Right forelimb (tissue), 1 donor: ENCODE measurements at places on chromosomes 2 and 18.

GRCh38 chr2:109386004-109386695 lies 227.6 kb downstream of the SEPTIN10 start:
- DNase-seq, result peak; percentile 21

DNA sequence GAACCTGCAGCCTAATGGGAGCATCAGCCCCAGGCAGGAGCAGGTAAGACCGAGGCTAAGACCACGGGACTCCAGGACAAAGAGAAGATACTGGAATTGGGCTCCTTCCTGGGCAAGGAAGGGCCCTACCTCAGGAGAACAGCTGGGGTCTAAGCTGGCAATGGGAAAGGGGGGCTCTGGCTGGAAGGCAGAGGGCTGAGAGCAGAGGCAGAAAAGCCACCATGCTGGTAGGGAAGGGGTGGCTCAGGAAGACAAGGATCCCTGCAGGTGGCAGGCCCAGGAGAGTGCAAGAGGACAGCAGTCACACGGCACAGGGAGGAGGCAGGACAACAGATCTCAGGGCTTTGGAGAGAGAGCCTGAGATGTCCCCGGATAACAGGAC lies 203.5 kb downstream of the NDUFA10 start:
- peak; percentile 10 for DNase-seq

DNA sequence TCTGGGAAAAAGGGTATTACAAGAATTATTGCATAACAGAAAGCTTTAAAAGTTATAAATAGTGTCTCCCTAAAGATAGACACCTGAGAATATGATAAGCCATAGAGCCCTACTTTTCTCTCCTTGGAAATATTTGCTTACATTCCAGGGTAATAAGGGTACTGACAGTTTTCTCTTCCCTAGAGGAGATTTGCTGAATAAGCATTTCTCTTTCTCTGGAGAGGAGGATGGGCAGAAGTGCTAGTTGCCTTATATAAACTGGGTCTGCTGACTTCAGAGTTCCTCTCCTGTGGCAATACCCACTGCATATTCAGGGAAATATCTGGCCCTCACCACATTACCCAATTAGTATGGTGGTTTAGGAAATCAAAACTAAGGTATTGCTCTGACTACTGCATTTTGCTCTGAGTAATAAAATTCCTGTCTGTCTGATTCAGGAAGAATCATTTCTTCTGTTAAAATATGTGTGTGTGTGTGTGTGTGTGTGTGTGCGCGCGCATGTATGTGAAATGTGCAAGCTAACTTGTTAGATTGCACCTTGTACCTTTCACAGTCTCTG lies 1391.3 kb downstream of the DSC3 start:
- no peak for DNase-seq

DNA sequence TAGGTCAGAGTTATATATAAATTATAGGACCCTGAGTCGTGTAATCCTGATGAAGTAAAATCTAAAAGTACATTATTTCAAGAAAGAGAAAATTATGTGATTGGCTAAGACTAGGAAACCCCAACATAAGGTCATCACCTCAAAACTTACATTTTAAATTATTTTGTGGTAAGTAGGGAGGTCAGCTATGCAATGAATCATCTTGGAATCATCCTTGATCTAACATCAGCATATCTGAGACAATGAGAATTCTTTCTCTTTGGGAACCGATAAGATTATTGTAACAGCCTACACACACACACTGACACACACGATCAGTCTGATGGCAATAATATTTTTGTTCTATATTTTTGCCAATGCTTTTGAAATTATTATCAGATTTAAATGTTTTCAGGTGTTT lies 904.8 kb upstream of the CHAC2 start:
- no peak for DNase-seq

DNA sequence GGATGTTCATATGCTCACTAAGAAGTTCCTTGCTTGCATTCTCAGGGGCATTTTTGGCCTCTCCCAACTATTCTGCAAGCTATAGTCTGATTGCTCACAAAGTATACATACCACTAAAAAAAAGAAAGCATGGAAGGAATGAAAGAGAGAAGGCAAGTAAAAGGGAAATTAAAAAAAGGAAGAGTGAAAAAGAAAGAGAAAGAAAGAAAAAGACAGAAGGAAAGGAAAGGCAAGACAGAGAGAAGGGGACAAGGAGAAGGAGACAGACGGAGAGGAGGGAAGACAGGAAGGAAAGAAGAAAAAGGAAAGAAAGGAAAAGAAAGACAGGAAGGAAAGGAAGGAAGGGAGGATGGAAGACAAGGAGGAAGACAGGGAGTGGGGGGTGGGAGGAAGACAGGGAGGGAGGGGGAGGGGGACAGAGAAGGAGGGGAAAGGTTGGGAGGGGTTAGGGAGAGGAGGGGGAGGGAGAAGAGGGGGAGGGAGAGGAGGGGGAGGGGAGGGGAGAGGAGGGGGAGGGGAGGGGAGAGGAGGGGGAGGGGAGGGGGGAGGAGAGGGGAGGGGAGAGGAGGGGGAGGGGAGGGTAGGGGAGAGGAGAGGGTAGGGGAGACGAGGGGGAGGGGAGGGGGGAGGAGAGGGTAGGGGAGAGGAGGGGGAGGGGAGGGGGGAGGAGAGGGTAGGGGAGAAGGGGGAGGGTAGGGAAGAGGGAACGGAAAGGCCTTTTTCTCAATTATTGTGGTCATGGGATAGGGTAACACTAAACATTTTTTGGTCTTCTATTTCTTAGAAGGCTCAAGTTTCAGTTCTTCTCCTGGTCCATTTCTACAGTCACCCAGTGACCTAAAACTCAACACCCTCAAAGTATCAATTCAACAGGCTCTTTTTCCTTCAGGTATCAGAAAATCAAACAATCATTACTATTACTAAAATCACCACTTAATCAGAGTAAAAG lies 50.7 kb downstream of the CERKL start:
- DNase-seq, result no peak

GRCh38 chr2:30781961-30782533 lies 25.2 kb downstream of the CAPN13 start:
- peak; percentile 42 for DNase-seq

DNA sequence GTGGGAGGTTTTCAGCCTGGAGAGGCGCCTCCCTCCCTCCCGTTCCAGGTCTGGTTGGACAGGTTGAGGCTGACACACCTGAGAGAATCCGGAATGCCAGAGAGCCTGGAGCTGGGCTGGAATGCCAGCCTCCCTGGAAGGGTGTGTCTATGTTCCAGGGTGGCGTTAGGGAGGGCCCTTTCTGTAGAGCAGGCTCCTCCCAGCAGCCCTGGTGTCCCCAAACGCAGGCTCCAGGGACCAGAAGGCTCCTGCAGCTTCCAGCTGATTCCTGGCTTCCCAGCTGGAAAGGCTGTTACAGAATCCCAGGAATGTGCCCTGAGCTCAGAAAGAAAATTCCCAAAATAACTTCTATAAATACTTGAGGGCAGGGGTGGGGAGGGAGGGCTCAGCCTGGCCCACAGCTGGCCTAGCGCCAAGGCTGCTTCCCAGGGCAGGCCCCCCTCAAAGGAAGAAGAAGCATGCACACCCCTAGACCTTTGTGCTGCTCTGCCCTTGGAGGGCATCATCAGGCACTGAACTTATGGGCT lies 85.4 kb downstream of the STPG4 start:
- DNase-seq, result peak; percentile 72

DNA sequence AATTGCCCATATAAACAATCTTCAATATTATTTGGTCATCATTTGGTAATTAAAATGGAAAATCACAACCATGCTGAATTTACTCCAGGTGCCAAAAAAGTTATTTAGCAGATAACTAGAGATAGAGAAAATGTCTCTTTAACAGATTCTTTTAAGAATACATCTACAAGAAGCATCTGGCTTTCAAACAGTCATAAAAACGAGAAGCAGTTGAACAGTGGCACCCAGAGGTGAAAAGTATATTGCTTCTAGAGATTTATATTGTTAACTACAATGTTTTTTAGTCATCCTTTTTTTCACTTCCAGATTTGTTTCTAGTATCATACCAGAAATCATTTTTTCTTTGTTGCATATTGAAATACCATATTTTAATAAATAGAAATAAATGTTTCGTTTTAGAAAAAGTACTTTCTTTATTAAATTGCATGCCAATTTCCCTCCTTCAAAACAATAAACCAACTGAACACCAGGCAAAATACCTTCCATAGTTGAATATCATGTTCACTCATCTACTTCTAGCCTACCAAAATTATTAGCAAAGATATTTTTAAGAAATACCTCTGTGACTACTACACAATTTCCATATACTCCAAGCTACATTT lies 65.4 kb upstream of the HNRNPA3 start:
- no peak for DNase-seq

- no peak for DNase-seq
Observed at GRCh38 chr2:127465258-127465657, 47.0 kb downstream of the PROC start.
